Activated naive CD8-positive, alpha-beta T cell treated with anti-CD3 and anti-CD28 coated beads, Interleukin-2, amount 50 U/mL, for 16 hours (primary cell): ENCODE measurements at places on chromosomes 7 and 10.

- no peak for DNase-seq
Observed at GRCh38 chr7:79786187-79786586, 332.7 kb upstream of the MAGI2 start.

DNA sequence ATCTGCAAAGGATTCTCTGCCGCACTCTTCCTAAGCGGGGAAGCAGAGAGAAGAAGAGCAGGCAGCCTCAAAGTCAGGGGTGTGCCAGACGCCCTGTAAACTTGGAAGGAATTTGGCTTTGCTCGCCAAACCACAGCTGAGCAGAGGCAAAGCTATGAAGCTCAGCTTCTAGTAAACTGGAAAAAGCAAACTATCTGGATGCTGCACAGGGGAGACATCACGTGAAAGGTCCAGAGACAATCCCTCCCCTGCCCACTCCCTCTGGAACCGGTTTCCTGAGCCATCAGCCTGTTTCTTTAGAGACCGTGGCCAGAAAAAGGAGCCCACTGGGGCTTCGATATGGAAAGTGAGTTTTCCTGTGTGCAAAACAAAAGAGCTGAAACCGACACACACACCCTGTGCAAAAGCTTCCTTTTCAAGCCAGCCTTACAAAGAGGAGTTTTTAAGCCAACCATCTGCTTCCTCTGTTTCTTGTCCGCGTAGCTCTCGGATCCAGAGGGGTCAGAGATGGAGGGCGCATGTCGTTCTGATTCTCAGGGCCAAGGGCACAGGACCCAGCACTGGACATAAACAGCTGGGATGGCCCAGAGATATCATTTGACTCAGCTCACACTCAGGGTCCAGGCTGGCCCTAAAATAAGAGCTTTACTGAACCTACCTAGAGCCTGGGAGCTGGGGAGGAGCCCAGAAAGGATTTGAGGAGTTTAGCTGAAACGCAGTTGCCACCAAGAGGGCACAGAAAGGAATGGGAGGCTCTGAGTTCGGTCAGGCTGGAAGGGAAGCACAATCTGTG is 58.2 kb upstream of the DNAAF5 start:
- DNase-seq: no peak

- no peak for DNase-seq
Observed at GRCh38 chr10:18737236-18737635, 78.0 kb downstream of the ARL5B start.

- DNase-seq: no peak
Observed at GRCh38 chr7:1059200-1060091, 15.1 kb downstream of the GPR146 start.

DNA sequence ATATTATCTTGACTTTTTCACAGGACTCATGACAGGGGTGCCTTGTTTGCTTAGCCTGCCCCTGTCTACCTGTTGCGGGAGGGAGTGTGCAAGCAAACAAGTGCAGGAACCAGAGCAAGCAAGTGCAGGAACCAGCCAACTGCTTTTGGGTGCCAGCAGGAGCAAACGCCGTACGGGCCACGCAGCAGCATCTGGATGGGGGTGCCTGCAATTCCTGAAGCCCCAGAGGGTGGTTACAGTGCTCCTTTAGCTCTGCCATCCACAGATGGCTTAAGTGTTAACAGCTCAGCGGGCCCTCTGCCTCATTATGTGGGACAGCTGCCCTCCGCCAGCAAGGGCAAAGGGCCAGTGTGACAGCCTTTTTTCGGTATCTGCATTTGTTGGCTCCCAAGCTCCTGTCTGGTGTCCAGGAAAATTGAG is 83.5 kb downstream of the MICU1 start:
- no peak for DNase-seq

GRCh38 chr7:88548399-88548798 is 211.1 kb upstream of the ZNF804B start:
- no peak for DNase-seq
